Stimulated activated CD4-positive, alpha-beta T cell treated with anti-CD3 and anti-CD28 coated beads, Interleukin-15, amount 100 ng/mL, for 1 hour (primary cell): ENCODE measurements at places on chromosomes 16 and 17.

DNA sequence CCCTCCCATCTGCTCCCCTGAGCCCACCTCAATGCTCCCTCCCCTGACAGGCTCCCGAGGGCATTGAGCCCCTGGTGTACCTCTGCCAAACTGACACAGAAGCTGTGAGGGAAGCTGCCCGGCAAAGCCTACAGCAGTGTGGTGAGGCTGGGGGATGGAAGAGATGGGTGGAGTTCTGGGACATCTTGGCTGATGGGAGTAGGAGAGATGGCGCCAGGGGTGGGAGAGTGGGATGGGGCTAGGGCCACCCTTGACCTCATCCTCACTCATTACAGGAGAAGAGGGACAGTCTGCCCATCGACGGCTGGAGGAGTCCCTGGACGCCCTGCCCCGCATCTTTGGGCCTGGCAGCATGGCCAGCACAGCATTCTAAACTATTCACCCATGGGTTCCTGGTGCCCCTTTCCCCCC is 16.2 kb upstream of the CTCF start:
- no peak for DNase-seq

GRCh38 chr16:19517424-19518089 is 4.3 kb downstream of the GDE1 start:
- DNase-seq: no peak

GRCh38 chr17:74419928-74420411 is 11.9 kb upstream of the GPRC5C start:
- DNase-seq: no peak

DNA sequence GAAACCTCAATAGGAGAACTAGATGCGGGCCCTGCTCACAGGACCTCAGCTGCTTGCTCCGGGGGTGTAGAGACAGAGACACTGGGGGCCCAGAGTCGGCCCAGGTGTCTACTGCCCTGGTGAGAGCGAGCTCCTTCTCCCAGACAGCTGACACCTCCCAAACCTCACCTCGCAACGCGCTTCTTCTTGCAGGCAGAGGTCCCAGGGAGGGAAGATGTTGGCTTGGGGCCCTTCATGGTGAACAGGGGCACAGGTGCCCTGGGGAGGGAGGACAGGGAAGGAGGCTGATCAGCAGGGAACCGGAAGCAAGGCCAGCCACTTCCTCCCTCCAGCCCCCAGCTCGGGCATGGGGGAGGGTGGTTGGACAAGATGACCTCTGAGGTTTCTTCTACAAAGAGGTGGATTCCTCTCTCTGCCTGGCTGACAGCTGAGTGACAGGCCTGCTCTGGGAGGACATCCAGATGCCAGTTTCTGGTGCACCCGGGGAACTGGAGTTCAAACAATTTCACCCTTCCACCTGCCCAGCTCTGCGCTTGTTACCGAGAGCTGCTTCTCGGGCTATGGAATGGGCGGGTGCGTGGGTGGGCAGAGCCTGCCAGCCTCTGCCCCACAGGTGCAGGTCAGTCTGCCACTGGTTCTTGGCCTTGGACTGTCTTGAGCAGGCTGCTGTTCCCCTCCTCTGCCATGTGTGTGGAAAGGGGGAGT is 11.7 kb upstream of the GFAP start:
- DNase-seq: no peak

- DNase-seq: no peak
Observed at GRCh38 chr17:73292031-73292531, 19.7 kb downstream of the CDC42EP4 start.

DNA sequence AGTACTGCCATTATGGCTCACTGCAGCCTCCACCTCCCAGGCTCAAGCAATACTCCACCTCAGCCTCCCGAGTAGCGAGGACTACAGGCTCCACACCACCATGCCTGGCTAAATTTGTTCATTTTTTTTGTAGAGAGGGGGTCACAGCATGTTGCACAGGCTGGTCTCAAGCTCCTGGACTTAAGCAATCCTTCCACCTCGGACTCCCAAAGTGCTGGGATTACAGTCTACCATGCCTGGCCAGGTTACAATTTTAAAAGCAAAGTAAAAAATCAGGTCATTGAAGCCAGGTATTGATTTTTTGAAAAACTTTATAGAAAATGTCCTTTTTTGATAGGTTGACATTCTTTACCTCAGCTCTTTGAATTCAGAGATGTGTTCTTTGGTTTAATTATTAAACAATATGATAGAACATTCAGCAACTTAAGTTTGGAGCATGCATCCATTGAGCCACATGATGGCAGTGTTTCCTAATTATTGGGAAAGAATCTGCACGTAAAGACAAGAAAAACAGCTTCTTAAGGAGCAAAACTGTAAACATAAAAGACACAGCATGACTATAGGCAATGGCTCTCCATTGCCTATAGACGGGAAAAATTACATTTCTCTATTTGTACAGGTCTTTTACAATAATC is 1.7 kb upstream of the SLC16A11 start:
- no peak for DNase-seq

- no peak for DNase-seq
Observed at GRCh38 chr16:52597772-52598483, 51.0 kb upstream of the TOX3 start.

DNA sequence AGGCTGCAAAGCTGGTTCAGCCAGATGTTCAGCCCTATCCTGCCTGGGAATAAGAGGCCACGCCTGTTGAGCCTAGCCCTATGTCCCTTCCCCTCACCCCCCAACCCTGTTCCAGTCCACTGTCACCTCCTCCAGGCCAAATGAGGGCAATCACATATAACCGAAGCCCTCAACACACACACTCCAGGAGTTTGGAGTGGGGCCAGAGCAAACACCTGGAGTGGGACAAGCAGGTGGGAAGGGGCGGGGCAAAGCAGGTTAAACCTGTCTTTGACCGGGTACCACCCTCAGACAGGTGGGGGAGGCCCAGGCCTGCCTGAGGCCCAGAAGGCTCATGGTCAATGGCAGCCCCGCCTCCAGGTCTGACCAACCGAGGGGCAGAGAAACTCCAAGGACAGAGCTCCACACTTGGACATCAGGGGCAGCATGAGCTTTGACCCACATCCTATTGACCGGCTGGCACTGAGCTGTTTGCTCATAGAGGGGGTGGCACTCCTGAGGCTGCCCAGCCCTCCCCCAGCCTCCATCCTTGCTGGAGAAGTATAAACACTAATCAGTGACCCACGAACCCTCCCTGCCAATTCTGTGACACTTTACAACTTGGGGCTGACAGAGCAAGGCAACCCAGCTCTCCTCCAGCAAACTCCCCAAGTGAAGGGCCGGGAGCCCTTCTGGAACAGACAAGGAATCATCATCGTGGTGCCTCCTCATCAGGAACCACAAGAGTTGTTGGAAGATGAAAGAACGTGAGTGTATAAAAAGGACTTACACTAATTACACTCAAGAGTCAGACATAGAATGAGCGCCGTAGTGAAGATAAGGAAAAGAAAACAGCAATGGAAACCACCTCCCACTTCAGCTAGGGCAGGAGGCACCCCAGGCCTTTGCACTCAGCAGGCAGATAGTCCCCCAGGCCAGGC is 1.5 kb downstream of the ESRP2 start:
- no peak for DNase-seq

GRCh38 chr16:17205279-17206211 is 265.2 kb downstream of the XYLT1 start:
- DNase-seq: no peak

GRCh38 chr16:1614456-1615102 is 2.4 kb downstream of the CRAMP1 start:
- DNase-seq: no peak

GRCh38 chr16:75326333-75326732 is 74.9 kb upstream of the BCAR1 start:
- DNase-seq: no peak

DNA sequence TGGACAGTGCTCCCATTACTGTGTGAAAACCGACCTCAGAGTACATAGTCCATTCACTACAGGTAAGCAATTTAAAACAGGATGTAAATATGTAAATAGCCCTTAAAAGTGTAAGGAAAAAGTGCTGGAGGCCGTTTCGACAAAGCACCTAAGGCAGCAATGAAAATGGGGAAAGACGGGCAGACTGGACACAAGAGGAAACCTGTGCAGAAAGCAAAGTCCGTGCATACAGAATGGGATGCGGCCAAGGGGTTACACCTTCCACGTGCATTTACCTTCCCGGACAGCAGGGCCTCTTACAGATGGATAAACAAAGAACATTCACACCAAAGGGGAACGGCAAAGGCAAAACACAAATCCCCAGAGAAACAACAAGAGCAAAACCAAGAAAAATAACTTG is 32.0 kb downstream of the LMF1 start:
- DNase-seq: no peak

DNA sequence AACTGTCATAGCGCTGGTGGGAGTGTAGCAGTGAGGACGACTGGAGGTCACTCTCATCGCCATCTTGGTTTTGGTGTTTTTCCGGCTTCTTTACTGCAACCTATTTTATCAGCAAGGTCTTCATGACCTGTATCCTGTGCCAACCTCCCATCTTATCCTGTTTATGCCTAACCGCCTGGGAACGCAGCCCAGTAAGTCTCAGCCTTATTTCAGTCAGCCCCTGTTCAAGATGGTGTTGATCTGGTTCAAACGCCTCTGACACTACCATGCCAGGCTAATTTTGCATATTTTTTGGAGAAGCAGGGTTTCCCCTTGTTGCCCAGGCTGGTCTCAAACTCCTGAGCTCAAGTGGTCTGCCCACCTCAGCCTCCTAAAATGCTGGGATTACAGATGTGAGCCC is 179.8 kb upstream of the HSBP1 start:
- no peak for DNase-seq

GRCh38 chr16:86231996-86232350 is 278.4 kb upstream of the FOXF1 start:
- DNase-seq: no peak

- DNase-seq: no peak
Observed at GRCh38 chr17:61517843-61518606, 65.8 kb downstream of the TBX4 start.

- DNase-seq: no peak
Observed at GRCh38 chr16:82628088-82628423, 1.3 kb downstream of the CDH13 start.

DNA sequence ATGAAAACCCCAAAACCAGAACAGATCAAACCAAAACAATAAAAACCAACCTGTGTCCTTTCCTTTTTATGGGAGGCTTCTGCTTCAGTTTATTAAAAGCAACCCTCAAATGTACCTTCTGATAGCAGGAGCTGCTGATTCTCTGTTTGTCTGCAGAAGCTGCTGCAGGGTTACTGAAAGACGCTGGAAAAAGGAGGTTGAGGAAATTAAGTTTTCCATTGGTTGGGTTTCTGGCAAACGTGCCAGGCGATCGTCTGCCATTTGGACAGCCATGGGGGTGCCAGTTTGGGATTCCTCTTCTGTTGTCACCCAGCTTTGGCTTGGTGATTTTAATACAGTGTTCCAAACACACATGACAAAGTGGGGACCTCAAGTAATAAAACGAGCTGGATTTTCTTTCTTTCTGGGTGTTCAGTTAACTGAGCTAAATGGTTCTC is 185.4 kb upstream of the ZFHX3 start:
- DNase-seq: no peak

GRCh38 chr17:48555258-48556228 is 10.6 kb upstream of the HOXB2 start:
- DNase-seq: no peak
